ENCODE measurements at places on chromosomes 3 and 15. TPM values are rescaled to one million over a fixed set of nuclear protein-coding genes. Genes with fewer than 3 reads are reported as not detected.

GRCh38 chr15:60994963-60995475 lies 234.1 kb downstream of the RORA start:
- DNase-seq, result no peak
- H3K27me3 ChIP-seq, result peaks cover 9% of the 10 kb centered on the region
- no peaks in the 10 kb centered on the region for H3K36me3 ChIP-seq
- no peaks in the 10 kb centered on the region for H3K4me1 ChIP-seq
- no peak overlapping the region for H3K27ac ChIP-seq
- no peak overlapping the region for H3K4me3 ChIP-seq

GRCh38 chr3:34323517-34323916 lies 525.1 kb downstream of the PDCD6IP start:
- H3K36me3 ChIP-seq, result no peaks in the 10 kb centered on the region
- no peaks in the 10 kb centered on the region for H3K4me1 ChIP-seq
- no peak for DNase-seq
- no peak overlapping the region for H3K4me3 ChIP-seq

GRCh38 chr3:180036671-180037455 lies at the start of gene PEX5L:
PEX5L (minus strand) TSS chr3:180036937; CDS start chr3:180036599, 338 bp downstream.
- peak within 1 kb of the TSS; percentile 68 for H3K4me3 ChIP-seq
- peaks cover 2% of the 10 kb centered on the region for H3K36me3 ChIP-seq
- peaks cover 9% of the 10 kb centered on the region for H3K4me1 ChIP-seq
- peak; percentile 84 for DNase-seq

DNA sequence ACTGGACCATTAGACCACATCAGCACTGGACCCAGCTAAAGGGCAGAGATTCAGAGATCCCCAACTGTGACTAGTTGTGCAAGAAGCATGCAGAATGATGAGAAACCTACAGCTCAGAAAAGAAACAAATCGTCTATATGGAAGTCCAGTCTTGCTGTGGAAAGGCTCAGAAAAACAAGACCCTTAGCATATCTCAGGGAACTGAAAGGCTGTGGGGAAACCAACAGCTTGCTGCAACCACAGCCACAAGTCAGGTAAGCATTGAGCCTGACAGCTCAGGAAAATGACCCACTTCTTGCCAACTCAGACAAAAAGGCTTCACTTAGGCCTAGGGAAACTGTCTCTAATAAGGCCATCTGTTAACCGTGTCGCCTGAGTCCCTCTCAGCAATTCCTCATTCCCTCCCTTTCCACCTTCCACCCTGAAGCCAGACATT lies 145.6 kb downstream of the LSAMP start:
- H3K27me3 ChIP-seq, result no peaks in the 10 kb centered on the region
- DNase-seq, result no peak
- no peak overlapping the region for H3K4me3 ChIP-seq
- H3K27ac ChIP-seq, result no peak overlapping the region
- no peaks in the 10 kb centered on the region for H3K4me1 ChIP-seq
- H3K36me3 ChIP-seq, result no peaks in the 10 kb centered on the region

ITIH4 gene
- total RNA-seq, result 3.6 TPM

- no peak overlapping the region for H3K4me3 ChIP-seq
- H3K36me3 ChIP-seq, result no peaks in the 10 kb centered on the region
- no peak for DNase-seq
Measured at GRCh38 chr15:57534281-57534680, 57.4 kb upstream of the MYZAP start.

DNA sequence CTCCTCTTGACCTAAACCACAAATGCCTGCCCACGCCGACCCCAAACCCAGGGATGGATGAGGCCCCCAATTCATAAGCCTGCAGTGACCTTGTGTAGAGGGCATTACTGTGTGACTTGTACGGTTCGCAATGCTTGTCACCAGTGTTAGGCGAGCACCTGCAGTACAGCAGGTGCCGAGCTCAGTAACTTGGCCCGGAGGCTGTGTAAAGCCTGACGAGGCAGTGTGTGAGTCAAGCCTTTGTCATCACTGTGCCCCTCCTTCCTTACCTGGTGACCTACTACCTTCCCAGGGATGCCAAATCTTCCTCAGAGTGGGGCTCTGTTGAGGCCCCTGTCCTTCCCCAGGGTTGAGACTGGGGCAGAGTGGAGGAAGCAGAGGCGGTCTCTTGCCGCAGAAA lies 37.2 kb upstream of the TMEM115 start:
- H3K4me3 ChIP-seq, result no peak overlapping the region
- H3K4me1 ChIP-seq, result peaks cover 8% of the 10 kb centered on the region
- no peaks in the 10 kb centered on the region for H3K27me3 ChIP-seq
- H3K27ac ChIP-seq, result no peak overlapping the region

DNA sequence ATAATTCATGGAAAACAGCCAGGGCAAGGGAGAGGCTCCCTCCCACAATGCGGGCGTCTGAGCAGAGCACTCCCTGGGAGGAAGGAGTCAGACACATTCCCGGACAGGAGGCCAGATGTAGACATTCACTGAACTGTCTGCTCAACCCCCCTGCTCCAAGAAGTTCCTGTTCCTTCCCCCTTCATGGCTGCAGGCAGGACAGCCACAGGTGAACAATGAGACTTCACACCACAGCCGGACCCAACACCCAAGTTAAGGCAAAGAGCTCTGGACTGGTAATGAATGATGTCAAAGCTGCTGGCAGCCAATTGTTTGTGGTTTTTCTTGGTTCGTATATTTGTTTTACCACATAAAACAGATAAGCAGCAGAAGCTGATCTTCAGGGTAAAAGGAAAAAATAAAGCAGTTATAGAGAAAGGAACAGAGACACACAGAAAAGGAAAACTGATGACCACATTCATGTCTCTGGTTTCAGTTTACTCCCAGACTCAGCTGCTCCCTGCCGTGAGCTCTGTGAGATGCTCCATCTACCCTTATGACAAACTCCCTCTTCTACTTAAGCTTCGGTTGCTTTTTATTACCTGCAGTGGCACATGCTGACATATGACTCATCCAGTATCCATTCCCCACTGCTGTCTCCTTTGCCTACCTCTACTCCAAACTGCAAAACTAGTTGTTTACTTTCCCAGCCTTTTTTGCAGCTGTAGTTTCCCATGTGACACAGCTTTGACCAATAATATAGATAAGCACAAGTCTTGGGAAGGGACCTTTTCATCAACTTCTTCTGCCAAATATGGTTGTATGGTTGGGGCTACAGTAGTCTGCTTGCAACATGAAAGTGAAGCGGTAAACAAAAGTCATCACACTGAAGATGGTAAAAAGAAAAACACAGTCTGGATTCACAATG lies 33.1 kb downstream of the DZIP1L start:
- peaks cover 2% of the 10 kb centered on the region for H3K27me3 ChIP-seq
- DNase-seq, result peak; percentile 72
- peak overlapping the region; percentile 36 for H3K4me3 ChIP-seq
- H3K36me3 ChIP-seq, result no peaks in the 10 kb centered on the region
- peak overlapping the region; percentile 45 for H3K27ac ChIP-seq

SAMMSON gene
- total RNA-seq, result not detected

- H3K27me3 ChIP-seq, result no peaks in the 10 kb centered on the region
- no peak overlapping the region for H3K27ac ChIP-seq
Measured at GRCh38 chr3:3532508-3532907, 266.7 kb upstream of the LRRN1 start.

DNA sequence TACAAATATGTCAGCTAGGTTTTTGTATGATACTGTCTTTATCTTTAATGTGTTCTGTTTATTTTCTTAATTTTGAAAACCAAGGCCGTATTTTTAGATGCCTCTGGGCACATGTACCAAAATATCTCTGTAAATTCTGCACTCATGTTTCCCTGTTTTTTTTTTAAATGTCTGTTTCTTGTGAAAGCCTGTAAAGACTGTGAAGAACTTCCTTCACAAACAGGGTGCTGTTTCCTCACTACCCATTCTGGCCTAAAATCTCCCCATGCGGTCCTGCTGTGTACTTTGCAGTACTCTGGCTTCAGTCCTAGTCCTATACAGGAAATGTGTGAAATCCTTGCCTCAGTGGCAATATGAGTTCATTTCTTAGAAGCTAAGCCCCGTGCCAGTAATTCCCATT lies 133.4 kb upstream of the ZBTB20 start:
- H3K4me1 ChIP-seq, result no peaks in the 10 kb centered on the region
- no peak overlapping the region for H3K4me3 ChIP-seq
- DNase-seq, result no peak

DGKG gene
- 0.14 TPM for total RNA-seq

- peak overlapping the region; percentile 37 for H3K4me3 ChIP-seq
Measured at GRCh38 chr3:42085641-42086376, 5.3 kb upstream of the TRAK1 start.

- H3K27ac ChIP-seq, result peak overlapping the region; percentile 93
- peaks cover 44% of the 10 kb centered on the region for H3K36me3 ChIP-seq
- no peaks in the 10 kb centered on the region for H3K27me3 ChIP-seq
Measured at GRCh38 chr3:48466386-48467109, 20.0 kb downstream of the ATRIP start.

GRCh38 chr3:194092881-194093301 lies 43.1 kb upstream of the HES1 start:
- peaks cover 26% of the 10 kb centered on the region for H3K4me1 ChIP-seq
- no peak overlapping the region for H3K27ac ChIP-seq
- peaks cover 2% of the 10 kb centered on the region for H3K27me3 ChIP-seq
- no peaks in the 10 kb centered on the region for H3K36me3 ChIP-seq
- H3K4me3 ChIP-seq, result no peak overlapping the region
- no peak for DNase-seq

GRCh38 chr15:39583596-39584265 lies 2.9 kb downstream of the THBS1 start:
- H3K4me1 ChIP-seq, result peaks cover 33% of the 10 kb centered on the region
- no peak overlapping the region for H3K27ac ChIP-seq
- peak; percentile 77 for DNase-seq
- H3K36me3 ChIP-seq, result no peaks in the 10 kb centered on the region
- no peak overlapping the region for H3K4me3 ChIP-seq

EBLN2 gene
- 7.8 TPM for total RNA-seq

EFL1 gene
- total RNA-seq, result 23.7 TPM

PRICKLE2 gene
- total RNA-seq, result not detected

DNA sequence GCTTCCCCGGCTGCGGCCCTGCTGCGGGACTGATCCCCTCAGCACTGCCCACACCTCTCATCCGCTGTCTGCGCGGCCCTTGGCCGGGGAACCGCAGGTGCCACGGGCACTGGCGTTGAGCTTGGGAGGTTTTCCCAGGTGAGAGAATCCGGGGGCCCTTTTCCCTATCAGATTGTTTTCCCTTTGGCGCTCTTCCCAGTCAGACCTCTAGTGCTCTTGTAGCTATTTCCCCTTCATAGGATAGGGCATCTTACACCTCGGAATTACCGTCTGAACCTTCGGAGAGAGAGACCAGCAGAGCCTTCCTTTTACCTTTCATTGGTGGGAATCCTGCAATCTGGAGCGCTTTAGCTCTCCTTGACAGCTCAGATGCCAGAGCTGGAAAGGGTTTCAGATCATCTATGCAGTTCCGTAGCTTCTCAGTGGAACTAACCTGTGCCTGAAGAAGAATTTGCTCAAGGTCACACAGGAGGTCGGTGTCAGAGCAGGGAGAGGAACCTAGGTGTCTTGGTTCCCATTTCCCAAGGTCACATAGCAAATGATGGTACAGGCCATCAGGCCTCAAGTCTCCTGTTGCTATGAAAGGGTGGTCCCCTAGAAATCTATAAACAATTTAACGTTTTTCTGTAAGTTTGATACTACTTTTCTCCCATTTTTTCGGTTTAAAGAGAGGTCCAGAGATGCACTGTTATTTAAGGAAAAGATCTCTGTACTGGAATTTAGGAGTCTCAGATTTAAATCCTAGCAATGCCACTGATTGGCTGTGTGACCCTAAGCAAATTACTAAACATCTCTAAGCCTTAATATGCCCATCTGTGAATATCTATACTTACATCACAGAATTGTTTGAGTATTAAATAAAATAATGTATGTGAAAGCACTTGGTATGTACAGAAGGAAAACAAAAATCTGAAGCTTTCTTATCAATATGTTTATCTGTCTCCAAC lies 916 bp downstream of the IDH3A start:
- peak overlapping the region; percentile 93 for H3K27ac ChIP-seq
- no peaks in the 10 kb centered on the region for H3K27me3 ChIP-seq
- H3K4me1 ChIP-seq, result peaks cover 40% of the 10 kb centered on the region
- DNase-seq, result peak; percentile 67
- H3K36me3 ChIP-seq, result peaks cover 25% of the 10 kb centered on the region

DNA sequence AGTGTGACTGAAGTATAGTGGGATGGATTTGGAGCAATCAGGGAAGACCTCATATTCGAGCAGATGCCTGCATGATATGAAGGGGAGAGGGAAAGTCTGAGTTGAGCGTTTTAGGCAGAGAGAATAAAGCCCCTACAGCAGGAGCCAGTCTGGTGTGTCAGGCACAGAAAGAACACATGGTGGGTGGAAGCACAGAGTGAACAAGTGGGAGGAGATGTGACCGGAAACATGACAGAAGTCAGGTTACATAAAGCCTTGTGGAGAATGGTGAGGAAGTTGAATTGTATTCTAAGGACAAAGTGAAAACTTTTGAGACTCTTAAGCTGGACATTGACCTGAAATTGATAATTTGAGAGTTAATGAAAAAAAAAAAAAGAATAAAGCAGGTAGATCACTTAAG lies 541.0 kb downstream of the PLOD2 start:
- no peaks in the 10 kb centered on the region for H3K27me3 ChIP-seq
- no peak overlapping the region for H3K4me3 ChIP-seq
- no peak overlapping the region for H3K27ac ChIP-seq
- H3K36me3 ChIP-seq, result no peaks in the 10 kb centered on the region
- no peak for DNase-seq

GRCh38 chr15:58447271-58448010 lies 15.7 kb downstream of the LIPC start:
- no peak for DNase-seq
- no peaks in the 10 kb centered on the region for H3K27me3 ChIP-seq
- peak overlapping the region; percentile 84 for H3K27ac ChIP-seq
- H3K4me3 ChIP-seq, result no peak overlapping the region

MEIS2 gene
- total RNA-seq, result not detected

DNA sequence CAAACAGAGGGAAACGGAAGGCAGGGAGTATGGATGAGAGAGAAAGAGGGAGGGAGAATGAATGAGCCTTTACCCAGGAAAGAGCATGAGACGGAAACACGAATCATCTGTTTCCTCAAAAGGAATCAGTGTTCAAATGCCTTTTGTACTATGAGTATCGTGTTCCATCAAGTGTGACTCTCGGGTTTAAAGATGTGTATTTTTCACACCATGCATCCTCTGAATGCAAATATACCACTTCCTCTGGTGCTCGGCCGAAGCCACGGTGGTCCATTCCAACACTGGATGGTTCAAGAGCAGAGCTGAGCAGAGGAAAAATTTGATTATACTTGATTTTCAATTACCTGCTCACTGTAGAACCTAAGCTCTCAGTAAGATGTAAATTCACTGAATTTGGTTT lies 505.1 kb downstream of the MECOM start:
- no peak overlapping the region for H3K4me3 ChIP-seq
- H3K27ac ChIP-seq, result no peak overlapping the region
- H3K4me1 ChIP-seq, result no peaks in the 10 kb centered on the region
- peaks cover 11% of the 10 kb centered on the region for H3K27me3 ChIP-seq

CLDN16 gene
- not detected for total RNA-seq

GRCh38 chr3:35936571-35936970 lies 297.2 kb downstream of the ARPP21 start:
- no peaks in the 10 kb centered on the region for H3K27me3 ChIP-seq
- H3K4me1 ChIP-seq, result no peaks in the 10 kb centered on the region
- no peak overlapping the region for H3K27ac ChIP-seq

- peak overlapping the region; percentile 91 for H3K4me3 ChIP-seq
- DNase-seq, result peak; percentile 72
- peaks cover 76% of the 10 kb centered on the region for H3K4me1 ChIP-seq
- H3K27me3 ChIP-seq, result no peaks in the 10 kb centered on the region
- peaks cover 65% of the 10 kb centered on the region for H3K36me3 ChIP-seq
- peak overlapping the region; percentile 88 for H3K27ac ChIP-seq
Measured at GRCh38 chr3:50620420-50620819, 3.5 kb downstream of the MAPKAPK3 start.

All from activated CD4-positive, alpha-beta T cell treated with anti-CD3 and anti-CD28 coated beads, Interleukin-2, amount 10 ng/mL, durations not matched to agents 24 days and 14 days (primary cell).